ENCODE measurements at places on chromosomes 16 and 17.
A peak's percentile ranks its signal among the peaks of the same experiment; 100 is the strongest.

GRCh38 chr16:84367297-84367680 lies 1.0 kb upstream of the ATP2C2 start:
- no peak for DNase-seq

- no peak for DNase-seq
Observed at GRCh38 chr16:47254756-47255155, 111.0 kb upstream of the NETO2 start.

DNA sequence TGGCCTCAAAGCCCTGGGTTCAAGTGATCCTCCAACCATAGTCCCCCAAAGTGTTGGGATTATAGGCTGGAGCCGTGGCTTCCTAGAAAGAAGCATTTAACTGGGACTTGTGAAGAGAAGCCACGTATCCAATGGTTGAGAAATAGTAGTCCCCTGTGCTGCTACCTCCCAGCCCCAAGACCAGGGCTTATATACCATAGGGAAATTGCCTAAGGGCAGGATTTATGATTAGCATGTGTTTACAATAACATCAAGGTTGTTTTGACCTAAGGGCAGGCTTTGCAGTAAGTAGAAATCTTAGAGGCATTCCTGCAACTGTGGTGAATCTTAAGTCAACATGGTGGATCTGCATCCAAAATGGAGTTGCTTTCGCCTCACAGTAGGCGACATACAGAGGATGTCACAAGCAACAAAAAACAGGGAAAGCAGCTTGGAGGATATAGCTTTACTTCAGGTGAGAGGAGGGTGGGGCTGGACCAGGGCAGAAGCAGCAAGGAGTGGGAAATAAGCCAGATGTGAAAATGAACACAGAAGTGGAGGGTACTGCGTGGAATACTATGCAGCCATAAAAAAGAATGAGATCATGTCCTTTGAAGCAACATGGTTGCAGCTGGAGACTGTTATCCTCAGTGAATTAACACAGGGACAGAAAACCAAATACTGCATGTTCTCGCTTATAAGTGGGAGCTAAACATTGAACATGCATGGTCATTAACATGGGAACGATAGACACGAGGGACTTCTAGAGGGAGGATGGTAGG lies 18.7 kb upstream of the NSMCE1 start:
- DNase-seq = no peak

DNA sequence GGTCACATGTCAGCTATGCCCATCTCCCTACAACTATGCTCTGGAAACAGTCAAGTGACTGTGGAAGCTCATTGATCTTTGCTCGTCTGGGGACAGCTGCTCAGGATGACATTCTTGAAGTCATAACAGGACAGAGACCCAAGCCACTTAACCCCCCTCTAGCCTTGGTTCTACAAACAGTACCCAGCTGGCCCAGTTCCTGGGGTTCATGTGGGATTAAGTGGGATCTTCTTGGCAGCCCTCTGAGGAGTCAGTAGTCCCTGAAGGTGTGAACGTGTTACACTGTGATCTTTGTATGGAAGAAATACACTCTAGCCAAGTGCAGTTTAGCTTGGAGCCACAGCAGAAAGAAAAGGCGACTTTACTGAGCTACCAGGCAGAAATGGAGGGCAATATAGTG lies 25.8 kb downstream of the UBN1 start:
- no peak for DNase-seq

GRCh38 chr17:43660816-43661493 lies 767 bp downstream of the MEOX1 start:
- DNase-seq = peak; percentile 42

DNA sequence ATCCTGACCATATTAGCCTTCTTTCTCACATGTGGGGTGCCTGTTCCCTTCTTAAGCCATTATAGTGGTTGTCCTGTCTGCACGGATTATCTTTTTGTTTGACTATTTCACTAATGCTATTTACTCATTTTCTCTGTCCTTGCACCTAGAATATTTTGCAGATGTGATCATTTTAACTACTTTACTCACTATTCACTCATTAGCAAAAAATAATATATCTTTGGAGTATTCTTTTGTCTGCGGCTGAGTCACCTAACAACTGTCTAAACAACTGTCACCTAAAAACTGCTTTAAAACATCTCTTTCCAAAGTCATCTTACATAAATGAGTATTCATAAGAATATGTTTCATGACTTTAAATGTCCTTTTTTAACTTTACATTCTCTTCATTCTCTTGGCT lies 87.4 kb downstream of the KCNJ2 start:
- no peak for DNase-seq

DNA sequence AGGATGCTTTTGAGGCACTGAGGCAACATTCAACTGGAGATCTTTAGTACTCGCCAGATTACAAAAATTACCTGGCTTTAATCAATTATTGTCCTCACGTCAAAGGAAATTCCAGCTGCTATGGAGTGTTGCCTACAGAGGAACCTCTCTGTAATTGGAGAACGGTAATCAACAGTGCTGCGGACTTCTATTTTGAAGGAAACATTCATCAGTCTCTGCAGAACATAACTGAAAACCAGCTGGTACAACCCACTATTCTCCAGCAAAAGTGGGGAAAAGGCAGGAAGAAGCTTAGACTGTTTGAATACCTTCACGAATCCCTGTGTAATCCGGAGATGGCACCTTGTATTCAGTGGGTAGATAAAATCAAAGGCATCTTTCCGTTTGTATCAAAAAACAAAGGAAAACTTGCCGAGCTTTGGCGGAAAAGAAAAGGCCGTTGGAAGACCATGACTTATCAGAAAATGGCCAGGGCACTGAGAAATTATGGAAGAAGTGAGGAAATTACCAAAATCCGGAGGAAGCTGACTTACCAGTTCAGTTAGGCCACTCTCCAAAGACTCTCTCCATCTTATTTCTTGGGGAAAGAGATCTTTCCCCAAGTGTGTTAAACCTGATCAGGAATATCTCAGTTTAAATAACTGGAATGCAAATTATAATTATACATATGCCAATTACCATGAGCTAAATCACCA lies 3.0 kb downstream of the SLC35G3 start:
- DNase-seq = no peak

DNA sequence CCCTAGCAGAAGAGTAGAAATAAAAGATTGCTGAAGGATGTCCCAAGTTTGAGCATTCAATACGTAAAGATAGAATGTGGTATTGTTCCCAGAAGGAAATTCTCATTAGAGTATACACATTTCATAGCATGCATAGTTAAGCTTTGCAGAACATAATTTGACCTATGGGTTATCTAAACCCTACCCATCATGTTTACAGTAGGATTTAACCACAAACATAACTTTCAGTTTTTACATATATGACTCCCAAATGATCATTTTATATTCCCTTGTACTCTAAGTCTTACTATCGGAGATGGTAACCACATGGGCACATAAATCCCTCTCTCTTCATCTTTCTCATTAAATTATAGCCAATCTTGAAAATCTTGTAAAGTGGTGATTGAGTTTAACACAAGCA lies 50.9 kb downstream of the SYNRG start:
- no peak for DNase-seq

DNA sequence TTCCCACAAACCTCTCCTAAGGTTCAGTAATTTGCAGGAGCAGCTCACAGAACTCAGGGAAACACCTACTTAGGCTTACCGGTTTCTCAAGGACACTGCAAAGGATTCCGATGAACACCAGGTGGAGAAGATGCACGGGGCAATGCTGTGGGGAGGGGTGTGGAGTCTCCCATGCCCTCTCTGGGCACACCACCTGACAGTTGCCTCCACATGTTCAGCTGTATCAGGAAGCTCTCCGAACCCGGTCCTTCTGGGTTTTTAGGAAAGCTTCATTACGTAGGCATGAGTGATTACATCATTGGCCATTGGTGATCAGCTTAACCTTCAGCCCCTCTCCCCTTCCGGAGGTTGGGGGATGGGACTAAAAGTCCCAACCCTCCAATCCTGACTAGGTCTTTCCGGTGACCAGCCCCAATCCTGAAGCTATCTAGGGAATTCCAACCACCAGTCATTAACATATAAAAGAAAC lies 21.6 kb downstream of the C17orf58 start:
- no peak for DNase-seq

DNA sequence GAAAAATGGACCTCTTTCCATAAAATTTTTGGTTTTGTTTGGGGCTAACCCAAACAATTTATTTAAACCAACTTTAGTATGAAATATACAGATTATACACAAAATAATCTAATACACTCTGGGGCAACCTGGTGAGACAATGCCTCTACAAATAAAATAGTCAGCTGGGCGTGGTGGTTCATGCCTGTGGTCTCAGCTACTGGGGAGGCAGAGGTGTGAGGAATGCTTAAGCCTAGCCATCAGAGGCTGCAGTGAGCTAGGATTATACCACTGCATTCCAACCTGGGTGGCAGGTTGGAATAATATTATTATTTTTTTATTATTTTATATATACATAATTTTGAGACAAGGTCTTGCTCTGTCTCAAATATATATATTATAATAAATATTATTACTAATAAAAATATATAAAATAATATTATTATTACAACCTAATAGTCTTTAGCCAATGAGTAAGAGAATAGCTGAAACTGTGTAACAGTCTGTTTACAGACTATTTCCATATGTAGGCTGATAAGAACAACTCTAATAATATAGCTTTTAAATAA lies 50.5 kb downstream of the GLG1 start:
- DNase-seq = no peak

DNA sequence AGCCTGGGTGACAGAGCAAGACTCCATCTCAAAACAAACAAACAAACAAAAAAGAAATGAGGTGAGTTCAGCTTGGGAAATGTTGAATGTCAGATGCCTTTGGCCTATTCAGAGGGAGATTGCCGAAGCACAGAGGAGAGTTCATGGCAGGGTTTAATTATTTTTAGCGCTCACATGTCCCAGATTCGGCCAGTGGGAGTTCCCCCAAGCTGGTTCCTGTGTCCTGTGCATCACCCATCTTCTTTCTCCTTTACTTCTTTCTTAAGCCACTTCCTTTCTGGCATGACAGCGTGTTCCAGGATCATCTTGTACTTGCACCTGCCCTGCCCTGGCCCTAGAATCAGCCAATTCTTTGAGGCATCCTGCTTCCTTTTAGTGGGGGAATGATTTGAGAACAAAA lies 9.2 kb downstream of the MPV17L start:
- no peak for DNase-seq

DNA sequence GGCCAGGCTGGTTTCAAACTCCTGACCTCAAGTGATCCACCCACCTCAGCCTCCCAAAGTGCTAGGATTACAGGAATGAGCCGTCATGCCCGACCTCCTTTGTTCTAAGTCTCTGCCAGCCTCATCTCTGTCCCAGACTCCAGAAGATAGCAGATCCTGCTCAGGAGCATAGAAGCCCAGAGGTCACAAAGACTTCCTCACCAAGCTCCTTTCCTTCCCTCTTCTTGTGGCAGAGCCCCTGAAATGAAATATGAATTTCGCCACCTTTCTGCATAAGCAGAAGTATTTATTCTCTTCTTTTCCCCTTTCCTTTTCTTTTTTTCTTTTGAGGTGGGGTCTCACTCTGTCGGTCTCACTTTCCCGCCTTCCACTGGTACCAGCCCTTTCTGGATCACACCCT lies 11.5 kb upstream of the PIPOX start:
- DNase-seq = no peak

DNA sequence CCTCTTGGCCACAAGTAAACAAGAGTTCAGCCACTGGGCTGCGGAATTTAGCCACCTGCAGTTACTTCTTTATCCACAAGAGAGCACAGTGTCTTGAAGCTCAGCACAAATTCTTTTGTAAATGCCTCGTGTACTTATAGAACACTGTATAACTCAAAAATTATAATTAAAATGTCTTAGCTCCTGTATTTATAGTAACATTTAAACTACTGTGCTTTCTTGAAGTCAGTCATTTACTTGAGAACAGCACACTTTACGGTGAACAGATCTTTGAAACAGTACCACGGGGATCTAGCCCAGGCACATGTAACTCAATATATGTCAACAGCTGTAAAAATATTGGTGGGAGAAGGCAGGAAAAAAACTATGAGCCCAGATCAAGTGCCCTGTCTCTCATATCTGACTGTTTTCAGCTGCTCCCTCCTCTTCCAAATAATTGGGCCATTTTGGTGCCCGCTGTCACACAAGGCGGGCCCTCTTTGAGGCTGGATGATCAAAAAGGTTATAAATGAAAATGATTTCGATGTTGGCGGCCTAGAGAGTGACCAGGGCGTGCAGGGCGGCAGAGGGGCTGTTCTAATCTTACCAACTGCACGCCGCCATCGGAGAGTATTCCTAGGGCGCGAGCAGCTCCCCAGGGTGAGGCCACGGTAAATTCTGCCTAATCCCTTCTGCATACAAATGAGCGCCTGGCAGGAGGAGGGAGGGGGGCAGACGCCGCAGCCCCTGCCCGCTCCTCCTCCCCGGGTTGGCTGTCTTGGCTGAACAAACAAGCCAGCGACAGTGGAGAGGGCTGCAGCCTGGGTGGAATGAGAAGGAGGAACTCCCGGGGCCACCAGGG lies 183.2 kb downstream of the C16orf78 start:
- no peak for DNase-seq

- no peak for DNase-seq
Observed at GRCh38 chr17:36505171-36505570, 18.7 kb downstream of the ZNHIT3 start.

DNA sequence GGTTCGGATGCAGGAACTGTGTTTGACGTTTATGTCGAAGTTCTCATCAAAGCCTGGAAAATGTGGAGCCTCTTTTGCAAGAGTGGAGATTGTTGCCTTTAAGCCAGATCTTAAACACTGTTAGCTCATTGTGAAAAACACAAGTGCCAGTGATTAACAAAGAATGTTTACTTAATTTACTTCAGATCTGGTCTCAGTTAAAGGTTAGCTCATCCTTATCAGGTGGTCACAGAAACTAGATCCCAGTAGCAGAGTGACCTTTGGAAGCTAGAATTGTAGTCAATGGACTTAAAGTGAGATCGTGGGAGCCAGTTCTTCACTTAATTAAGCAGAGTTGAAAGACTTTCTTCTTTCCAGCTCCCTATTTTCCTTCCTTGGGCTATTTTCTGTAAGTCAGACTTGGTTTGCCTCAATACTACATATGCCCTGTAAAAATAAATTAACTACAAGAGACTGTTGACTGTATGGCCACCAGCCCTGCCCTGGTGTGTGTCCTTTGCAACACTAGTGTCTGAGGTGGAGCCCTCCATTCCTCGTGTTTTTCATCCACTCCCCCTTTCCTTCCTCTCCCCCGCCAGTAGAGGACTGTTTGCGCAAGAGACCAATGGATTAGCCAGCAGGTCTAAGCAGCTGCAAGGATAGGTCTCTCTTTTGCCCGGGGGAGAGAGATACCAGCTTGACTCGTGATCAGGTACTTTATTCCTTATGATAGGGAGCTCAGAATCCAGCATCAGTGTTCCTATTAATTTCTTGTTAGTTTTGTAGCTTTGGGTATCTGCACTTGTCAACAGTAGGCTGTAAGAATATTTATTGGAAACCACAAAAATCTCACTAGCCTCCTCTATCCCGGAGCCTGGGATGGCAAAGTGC lies 20.2 kb downstream of the FBXO39 start:
- no peak for DNase-seq

GRCh38 chr16:86508947-86509758 lies 1.2 kb upstream of the FOXF1 start:
- peak; percentile 39 for DNase-seq

DNA sequence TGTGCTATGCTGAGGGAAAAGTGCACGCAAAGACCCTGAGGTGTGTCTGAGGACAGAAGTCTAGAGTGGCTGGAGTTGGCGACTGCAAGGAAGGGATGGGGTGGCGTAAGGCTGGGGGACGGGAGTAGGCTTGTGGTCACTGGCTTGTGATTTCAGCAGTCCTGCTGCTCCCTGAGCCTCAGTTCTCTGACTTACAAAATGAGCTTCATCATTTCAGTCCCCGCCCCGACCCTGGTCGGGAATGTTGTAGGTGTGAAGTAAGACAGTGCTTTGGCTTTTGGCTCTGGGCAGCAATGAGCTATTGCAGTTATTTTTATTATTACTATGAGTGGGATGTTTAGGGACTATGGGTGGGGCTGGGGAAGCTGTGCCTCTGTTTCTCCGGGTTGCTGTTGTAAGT lies 8.6 kb downstream of the ADGRG1 start:
- DNase-seq = no peak

Measured in activated naive CD4-positive, alpha-beta T cell treated with anti-CD3 and anti-CD28 coated beads, Interleukin-2, amount 10 ng/mL, durations not matched to agents 7 days and 5 days (primary cell).